Thymus (tissue), 14 donors: ENCODE measurements at places on chromosomes 2 and 18.

- DNase-seq: peak; percentile 23
These were observed 531.9 kb downstream of the PARD3B start for GRCh38 chr2:205077159-205077558.

GRCh38 chr2:163182764-163183354, 344.3 kb upstream of the KCNH7 start:
- DNase-seq: no peak

GRCh38 chr2:222024932-222025880, 273.6 kb downstream of the PAX3 start:
- DNase-seq: no peak

GRCh38 chr2:39731546-39731945, 47.5 kb downstream of the THUMPD2 start:
- no peak for DNase-seq

GRCh38 chr18:11322006-11322405, 172.6 kb upstream of the PIEZO2 start:
- DNase-seq: no peak

- DNase-seq: no peak
These were observed 14.8 kb downstream of the CACNB4 start for GRCh38 chr2:152084076-152084475.

DNA sequence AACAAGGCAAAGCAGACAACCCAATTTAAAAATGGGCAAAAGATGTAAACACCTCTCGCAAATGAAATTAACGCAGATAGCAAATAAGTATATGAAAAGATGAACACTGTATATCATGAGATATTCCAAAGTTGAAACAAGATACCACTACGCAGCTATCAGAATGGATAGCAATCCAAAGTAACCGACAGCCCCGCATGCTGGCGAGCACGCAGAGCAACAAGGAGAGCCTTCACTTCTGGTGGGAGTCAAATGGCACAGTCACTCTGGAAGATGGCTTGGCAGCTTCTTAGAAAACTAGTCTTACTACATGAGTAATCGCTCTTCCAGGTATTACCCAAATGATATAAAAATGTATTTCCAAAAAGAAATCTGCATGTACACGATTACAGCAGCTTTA, 1.4 kb downstream of the NDUFA10 start:
- DNase-seq: no peak

DNA sequence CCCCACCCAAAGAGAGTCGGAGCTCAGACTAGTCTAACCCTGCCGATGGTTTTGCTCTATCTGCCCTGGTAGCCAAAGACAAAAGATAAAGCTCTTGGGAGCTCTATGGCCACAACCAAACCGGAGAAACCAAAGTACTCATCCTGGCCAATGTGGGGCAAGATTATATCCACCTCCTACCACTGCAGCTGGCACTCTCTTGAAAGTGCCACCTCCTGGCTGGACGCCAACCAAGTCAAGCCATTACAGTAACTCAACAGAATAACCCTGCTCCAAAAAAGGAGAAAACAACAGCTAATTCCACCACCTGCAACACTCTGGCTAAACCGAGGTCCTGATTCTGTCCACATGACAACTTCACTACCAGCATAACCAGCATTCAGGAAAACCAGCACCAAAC, 57.6 kb downstream of the SESTD1 start:
- no peak for DNase-seq

DNA sequence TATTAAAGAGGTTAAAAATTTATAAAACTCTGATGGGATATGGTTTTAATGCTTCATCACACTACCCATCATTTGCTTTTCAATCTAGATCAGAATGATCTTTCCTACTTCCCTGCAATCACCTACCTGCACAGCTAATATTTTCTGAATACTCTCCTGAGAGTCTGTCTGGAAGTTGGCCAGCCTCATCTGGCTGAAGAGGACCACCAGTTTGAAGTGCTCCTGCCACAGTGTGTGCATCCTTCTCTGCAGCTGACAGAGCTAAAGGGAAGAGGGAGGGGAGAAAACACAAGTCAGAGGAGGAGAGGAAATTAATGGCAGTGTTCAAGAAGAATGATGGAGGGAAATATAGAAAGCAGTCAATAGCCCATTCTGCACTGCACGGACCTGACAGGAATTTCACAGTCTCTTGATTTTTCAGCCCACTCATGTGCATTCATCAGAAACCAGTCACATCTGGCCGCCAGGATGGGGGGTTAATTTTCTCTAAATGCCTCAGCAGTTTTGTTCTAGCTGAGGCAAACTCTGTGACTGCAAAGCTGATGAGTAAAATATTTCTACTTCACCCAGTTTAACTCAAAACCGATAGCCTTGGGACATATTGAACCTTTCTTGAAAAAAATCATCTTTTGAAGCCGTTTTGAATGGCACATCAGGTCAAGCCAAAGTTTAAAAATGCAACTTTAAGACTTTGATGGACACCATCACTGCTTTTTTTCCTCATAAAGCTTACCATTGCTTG, 201.8 kb upstream of the KLHL14 start:
- DNase-seq: no peak

DNA sequence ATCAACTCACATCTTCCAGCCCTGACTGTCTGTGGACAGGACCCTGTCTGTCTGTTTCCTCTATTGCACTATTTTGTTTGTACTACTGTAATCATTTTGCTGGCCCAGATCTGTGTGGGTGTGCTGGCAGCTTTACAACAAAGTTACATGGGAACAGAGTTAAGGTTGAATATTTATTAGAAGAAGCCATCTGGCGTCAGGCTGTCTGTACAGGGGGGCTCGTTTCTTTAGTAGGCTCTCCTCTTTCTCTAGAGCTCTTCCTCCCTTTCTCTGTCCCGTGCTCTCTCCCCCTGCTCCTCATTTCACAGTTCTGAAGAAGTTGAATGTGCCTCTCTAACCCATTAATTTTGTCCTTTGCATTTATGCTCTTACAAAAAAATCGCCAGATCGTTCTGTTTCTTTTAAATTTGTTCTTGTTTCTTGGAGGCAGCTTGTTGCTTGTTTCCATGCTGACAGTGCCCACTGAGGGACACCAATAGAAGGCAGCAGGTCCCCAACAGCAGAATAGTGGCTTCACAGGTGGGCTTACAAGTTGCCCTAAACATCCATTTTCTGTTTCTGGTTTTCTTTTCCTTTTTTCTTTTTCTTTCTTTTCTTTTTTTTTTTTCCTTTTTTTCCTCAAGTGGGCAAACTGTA, 315.2 kb upstream of the ZEB2 start:
- no peak for DNase-seq
